ENCODE measurements at places on chromosomes 1 and 21.

DNA sequence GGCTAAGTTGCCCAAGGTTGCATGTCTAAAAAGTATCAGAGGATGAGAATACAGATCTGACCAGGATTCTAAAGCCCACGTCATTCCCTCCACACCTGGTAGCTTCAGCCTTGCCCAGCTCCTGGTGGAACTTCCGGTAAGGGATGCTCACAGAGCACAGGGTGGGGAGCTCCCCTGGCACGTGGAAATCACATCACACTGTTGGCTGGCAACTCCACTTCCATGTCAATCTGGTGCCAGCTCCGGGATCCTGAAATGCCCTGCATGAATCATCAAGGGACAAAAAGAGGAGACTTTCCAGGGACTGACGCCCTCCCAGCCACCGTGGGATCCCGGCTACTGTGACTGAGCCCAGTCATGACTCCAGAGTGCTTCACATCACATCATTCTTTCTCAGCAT, 12.4 kb upstream of the BCAR3 start:
- no peak for DNase-seq

- no peak for DNase-seq
These were observed 63.2 kb downstream of the ST6GALNAC3 start for GRCh38 chr1:76137746-76138145.

DNA sequence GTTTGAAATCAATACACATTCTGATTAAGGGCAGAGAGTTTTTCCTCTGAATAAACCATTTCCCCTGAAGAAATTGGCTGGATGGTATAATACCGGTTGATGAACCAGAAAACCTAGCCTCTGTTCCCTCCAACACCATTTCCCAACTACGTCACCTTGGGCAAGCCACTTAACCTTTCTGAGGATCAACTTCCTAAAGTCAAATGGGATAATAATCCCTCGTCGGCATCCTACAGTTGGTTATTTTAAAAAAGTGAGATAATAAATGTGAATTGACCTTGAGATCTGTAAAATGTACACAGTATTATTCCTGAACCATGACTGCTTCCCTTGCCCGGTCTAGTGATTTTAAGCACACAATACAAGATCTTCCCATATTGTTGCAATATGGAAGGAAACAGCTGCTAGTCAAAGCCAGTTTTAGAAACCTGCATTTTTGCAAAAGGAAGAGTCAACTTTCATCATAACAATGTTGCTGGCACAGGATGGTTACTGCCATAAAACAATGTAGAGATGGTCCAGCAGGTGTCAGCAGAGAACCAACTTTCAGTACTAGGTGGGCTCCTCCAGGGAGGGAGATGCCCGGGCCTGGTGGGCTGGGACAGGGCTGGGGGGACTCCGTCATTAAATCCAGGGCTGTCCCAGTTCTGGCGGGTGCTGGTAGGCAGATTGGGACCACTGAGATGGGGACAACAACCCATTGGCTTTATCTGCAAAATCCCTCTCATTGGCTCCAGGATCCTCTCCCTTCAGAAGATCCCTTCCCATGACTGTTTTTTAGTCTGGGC, 5.2 kb upstream of the HLX start:
- no peak for DNase-seq

DNA sequence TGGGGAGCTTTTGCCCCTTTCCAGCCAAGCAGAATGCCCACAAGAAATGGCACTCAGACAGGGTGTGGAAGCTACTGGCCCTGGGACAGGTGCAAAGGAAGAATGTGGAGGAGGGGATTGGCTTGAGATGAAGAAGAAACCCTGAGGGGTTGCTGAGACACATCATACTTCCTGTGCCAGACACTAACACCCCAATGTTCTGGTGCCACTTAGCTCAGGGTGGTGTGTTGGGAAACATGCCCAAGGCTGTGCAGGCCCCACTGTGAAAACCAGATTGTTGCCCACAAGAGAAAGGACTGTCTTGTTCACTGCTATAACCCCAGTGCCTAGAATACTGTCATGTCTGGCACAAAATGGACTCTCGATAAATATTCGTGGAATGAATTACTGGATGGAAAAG, 9.9 kb upstream of the PAQR6 start:
- no peak for DNase-seq

- no peak for DNase-seq
These were observed 13.4 kb upstream of the FTCD start for GRCh38 chr21:46168659-46169386.
